Epithelial cell of proximal tubule (primary cell): ENCODE measurements at places on chromosomes 1 and 21.
A peak's percentile ranks its signal among the peaks of the same experiment; 100 is the strongest.

DNA sequence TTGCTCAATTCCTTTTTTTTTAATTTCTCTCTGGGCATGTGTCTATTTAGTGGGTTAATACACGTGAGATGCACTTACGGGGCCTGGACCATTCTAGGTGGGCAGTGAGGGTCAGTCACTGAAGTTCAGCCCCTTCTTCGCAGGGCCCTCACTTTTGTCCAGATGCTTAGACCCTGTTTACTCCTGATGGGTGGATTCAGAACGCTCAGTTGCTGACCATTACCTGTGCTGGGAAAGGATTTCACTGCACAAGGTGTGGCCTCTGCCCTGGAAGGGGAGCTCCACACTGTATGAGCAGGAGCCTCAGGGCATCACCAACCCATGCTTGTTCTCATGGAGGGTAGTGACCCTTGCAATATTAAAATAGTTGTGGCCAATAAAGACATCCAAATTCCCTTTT is 4.5 kb downstream of the PRAMEF12 start:
- DNase-seq, result no peak

DNA sequence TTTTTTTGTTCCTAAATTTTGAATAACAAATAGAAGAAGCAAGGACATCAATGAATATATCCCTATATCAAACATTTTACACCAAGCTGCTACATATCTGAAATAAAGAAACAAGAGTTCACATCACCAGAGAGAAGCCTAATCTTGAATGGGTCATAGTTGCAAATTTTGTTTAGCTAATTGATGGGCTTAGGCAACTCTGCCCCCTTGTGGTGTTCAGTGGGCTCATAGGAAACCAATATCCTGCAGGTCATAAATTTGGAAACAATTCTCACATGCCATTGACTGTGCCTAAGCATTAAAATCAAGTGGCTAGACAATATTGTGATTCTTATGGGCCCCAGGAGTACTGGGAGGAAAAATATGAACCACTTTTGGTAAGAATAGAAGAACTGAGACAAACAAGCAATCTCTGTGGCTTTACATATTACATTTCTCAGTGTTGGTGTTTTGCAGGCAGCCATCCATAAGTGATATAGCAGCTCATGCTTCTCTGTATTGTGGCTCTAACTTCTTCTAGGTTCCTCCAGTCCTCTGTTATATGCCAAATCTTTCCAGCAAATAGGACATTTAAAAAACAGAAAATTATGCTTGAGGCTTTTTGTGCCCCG is 1262.8 kb upstream of the PRMT6 start:
- peak; percentile 9 for DNase-seq

DNA sequence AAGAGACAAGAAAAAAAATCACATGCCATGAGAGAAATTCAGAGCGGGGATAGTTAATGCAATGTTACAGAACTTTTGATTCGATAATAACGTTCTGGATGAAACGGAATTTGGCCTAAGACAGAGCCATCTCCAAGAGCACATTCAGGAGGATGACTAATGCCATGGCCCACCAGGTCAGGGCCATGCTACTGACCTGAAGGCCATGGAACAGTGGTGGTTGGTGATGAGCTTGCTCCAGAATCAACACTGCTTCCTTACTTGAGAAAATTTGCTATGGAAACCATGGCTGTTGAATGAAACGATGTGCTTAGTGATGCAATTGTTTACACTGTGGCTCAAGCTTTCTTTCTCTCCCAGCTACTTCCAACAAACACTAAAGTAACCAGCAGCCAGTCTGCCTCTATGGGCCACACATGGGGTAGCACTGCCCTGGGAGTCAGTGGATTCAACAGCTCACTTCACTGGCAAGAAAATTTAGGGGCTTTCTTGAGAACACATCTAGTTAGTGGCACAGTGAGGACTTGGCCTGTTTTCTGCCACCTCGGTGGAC is 299.1 kb downstream of the PCP4 start:
- DNase-seq, result no peak

GRCh38 chr1:48773133-48773532 is 3.6 kb downstream of the BEND5 start:
- DNase-seq, result no peak

DNA sequence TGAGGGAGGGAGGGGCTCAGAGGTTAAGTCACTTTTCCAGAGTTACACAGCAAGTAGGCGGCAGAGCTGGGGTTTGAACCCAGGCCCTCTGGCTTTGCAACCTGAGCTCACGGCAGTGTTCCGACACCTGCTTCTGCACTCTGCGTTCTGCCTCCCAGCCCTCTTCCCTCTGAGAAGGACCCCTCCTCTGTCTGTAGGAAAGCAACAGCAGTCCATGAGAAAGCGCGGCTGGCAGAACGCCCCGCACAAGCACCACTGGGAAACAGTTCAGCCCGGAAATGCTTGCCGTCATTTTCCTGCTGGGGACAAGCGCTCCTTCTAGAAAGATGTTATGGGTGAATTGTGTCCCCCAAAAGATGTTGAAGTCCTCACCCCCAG is 241.1 kb downstream of the NPHP4 start:
- no peak for DNase-seq

- DNase-seq, result peak; percentile 33
These were observed 4.0 kb upstream of the LACTBL1 start for GRCh38 chr1:22976461-22977243.

DNA sequence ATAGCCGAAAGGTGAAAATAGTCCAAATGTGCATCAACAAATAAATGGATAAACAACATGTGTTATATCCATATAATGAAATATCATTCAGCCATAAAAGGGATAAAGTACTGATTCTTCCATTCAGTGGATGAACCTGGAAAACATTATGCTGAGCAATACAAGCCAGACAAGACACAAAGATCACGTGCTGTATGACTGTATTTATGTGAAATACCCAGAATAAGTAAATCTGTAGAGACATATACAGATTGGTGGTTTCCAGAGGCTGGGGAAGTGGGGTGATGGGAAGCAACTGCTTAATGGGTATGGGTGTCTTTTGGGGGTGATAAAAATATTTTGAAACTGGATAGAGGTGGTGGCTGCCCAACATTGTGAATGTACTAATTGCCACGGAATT is 13.3 kb upstream of the GSTM4 start:
- no peak for DNase-seq

GRCh38 chr21:21688889-21689288 is 690.7 kb downstream of the NCAM2 start:
- no peak for DNase-seq
